ENCODE measurements at places on chromosomes 7 and 10. TPM values are rescaled to one million over a fixed set of nuclear protein-coding genes. Genes with fewer than 3 reads are reported as not detected.

Gene CDK14
- total RNA-seq, result 37.9 TPM

Gene UTF1
- not detected for total RNA-seq

Gene SLC39A12
- not detected for total RNA-seq

- DNase-seq, result no peak
These were observed 11.9 kb upstream of the ABCC2 start for GRCh38 chr10:99770408-99771045.

Gene RARRES2
- 197 TPM for total RNA-seq

Data from right atrium auricular region (tissue), 2 donors.